ENCODE measurements at places on chromosomes 3 and 15.
A peak's percentile ranks its signal among the peaks of the same experiment; 100 is the strongest.

DNA sequence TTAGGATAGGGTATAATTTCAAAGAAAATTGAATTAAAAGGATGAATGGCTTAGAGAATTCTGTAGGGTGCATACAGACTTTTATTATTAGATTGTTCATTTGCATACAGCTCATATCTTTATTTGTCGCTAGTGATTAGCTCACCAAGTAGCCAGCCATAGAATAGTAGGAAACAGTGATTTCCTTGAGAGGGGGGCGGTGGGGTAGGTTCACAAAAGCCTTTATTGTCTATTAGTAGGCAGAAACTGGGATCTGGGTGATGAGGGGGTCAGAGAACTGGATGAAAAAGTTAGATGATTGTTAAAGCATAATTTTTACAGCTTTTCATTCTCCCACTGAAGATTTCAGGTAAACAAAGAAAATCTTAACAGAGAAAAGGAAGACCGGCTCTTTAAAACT is 77.6 kb upstream of the RAP2B start:
- DNase-seq = no peak

- DNase-seq = peak; percentile 19
Measured at GRCh38 chr15:66603301-66604179, 37.7 kb upstream of the LCTL start.

- no peak for DNase-seq
Measured at GRCh38 chr3:107745354-107745753, 222.6 kb downstream of the BBX start.

GRCh38 chr15:83844742-83845141 is 190.8 kb downstream of the ADAMTSL3 start:
- no peak for DNase-seq

DNA sequence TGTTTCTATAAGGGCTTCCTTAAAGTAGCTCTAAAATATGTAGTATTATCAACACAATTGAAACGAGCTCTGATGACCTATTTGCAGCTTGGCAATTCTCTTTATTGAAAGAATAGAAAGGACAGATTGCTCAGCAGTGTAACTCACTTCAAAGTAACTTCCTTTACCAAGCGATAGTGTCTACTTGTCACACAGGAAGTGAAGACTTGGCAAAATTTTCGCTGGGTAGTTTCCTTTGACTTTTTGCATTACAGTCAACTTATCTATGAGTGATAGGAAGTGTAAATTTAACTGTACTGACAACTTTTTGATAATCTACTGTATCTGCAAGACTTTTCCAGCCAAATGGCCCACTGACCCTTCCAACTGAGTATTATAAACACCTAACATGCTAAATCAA is 22.8 kb downstream of the SLC9A9 start:
- DNase-seq = no peak

- no peak for DNase-seq
Measured at GRCh38 chr15:41501191-41501917, 7.7 kb downstream of the ITPKA start.

- no peak for DNase-seq
Measured at GRCh38 chr3:39186692-39187151, 5.7 kb downstream of the XIRP1 start.

DNA sequence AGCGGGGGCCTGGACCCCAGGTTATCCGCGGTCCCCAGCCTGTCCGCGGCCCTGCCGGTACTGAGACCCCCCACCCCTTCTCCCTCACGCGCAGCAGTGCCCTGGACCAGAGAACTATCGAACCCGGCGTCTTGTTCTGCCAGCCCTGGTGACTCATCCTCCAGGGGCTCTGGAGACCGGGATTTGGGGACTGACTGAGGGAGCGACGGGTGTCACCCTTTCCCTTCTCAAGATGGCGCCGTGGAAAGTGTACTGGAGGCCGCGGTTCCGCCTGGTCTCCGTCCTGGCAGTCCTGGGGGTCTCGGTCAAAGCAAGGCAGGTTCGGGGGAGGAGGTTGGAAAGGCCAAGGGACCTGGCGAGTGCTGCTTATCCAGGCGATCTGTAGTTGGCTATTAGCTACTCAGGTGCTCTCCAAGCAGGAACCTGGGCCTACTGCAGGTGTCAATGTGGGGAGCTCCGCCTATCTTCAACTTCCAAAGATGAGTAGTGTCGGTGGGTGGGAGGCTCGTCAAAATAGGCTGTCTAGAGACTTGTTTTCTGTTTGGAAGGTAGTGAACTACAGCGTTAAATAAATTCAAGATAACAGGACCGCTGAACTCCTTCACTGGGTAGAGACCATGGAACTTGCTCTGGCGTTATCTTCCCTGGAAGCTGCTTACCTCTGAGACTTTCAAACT is 790 bp downstream of the RAB5A start:
- no peak for DNase-seq

DNA sequence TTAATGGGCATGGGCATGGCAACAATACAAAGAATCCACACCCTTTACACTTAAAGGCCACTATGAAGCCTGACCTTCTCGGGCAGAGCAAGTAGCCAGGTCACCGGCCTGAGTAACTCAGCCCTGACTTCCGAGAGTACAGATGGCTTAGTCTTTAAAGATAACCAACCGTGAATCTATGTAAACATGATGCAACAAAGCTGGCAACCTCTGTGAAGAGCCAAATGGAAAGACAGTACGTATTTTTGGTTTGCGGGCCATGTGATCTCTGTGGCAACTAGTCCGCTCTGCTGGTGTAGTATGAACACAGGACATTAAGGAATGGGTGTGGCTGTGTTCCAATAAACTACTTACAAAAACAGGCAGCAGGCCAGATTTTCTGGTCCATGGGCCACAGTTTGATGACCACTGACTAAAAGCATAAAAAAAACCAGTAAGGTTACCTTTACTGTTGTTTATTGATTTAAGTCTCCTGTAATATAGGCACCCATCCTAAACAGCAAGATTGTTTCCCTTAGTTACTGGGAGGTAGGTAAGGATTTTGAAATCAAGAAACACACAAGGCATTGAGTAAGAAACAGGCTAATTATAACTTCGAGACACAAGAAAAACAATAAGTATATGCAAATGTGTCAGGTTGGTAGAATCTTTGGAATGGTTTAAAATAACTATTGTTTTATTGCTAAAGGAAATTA is 14.5 kb downstream of the RIOX2 start:
- no peak for DNase-seq

DNA sequence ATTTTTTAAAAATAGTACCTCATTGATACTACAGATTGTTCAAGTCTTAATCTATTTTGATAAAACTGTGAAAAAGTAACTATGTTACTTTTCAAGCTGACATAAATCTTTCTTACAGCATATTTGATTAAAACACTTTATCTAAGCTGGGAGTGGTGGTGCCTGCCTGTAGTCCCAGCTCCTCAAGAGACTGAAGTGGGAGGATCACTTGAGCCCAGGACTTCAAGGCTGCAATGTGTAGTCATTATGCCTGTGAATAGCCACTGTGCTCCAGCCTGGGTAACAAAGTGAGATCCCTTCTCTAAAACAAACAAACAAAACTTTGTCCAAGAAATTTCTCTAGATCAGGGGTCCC is 59.6 kb upstream of the NEDD4 start:
- no peak for DNase-seq

DNA sequence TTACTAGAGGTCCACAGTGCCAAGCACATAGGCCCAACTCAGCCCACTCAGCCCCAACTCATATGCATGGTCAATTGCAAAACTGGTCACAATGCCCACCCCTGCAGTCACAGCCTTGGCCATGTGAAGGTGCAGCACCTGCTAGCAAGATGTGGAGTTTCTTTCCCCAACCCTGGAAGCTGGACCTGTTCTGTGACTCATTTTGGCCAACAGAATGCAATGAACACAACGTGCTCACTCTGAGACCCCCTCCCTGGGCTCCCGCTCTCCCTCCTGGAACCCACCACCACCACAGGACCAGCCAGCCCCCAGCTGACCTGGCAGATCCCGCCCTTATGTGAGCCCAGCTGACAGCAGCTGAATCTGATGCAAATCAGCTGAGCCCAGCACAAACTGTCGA is 34.4 kb downstream of the ALDH1L1 start:
- DNase-seq = no peak

DNA sequence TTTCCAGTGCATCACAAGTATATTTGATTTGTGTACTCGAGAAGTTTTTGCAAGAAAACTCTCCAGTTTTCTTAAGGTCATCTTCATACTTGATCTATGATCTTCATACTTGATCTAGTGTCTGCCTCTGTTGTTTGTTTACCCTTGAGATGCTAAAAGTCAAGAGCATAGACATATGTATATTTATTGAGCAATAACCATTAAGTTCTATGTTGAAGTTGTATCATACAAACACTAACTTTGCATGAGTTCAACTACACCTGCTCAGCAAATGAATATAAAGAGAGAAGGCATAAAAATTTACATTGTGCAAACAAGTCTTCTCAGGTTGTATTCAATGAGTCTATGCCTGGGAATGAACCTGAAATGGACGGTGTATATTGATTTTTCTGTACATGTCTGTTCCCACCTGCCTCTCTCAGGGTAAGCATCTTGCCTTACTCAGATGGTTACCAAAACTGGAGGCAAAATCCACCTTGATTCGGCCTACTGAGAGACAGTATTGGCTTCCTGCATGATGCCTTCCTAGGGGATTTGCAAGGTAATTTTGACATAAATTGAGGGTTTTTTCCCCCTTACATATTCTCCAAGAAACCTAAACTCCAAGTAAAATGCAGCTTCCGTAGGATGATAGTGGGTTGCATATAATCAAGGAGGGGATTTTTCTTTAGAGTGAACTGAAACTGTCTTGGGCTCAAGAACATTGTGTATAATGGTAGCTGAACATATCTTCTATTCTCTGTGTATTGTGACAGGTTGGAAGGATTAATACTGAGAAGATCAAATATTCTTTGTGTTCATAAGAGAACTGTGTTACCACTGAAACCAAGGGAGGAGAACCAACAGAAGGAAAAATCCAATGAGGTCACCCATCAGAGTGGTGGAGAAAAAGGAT is 110.4 kb downstream of the FILIP1L start:
- DNase-seq = no peak

DNA sequence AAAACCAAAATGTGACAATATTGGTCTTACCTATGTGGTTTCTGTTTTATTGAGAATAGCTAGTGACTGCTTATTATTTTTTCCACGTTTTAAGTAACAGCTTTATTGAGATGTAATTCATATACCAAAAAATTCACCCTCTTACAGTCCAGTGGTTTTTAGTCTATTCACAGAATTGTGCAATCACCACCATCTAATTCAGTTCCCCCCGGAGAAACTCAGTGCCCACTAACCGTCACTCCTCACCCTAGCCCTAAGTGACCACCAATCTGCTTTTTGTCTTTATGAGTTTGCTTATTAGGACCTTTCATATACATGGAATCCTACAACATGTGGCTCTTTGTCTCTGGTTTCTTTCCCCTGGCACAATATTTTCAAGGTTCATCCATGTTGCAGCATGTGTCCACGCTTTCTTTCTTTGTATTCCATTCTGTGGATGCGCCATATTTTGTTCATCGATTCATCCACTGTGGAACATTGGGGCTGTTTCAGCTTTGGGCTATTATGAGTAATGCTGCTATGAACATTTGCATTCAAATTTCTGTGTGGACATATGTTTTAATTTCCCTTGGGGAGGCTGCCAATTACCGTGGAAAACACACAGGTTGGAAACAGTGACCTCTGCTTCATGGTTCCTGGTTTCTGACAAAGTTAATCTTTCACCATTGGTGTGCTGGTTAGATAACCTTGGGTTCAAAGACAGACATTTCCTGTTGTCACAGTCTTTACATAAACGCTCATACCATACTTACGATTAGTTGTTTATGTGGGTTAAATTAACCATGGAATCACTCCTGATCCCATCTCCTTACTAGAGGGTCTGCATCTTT is 3.2 kb upstream of the BCL2L10 start:
- no peak for DNase-seq

GRCh38 chr15:86411916-86412315 is 332.2 kb downstream of the AGBL1 start:
- DNase-seq = no peak

DNA sequence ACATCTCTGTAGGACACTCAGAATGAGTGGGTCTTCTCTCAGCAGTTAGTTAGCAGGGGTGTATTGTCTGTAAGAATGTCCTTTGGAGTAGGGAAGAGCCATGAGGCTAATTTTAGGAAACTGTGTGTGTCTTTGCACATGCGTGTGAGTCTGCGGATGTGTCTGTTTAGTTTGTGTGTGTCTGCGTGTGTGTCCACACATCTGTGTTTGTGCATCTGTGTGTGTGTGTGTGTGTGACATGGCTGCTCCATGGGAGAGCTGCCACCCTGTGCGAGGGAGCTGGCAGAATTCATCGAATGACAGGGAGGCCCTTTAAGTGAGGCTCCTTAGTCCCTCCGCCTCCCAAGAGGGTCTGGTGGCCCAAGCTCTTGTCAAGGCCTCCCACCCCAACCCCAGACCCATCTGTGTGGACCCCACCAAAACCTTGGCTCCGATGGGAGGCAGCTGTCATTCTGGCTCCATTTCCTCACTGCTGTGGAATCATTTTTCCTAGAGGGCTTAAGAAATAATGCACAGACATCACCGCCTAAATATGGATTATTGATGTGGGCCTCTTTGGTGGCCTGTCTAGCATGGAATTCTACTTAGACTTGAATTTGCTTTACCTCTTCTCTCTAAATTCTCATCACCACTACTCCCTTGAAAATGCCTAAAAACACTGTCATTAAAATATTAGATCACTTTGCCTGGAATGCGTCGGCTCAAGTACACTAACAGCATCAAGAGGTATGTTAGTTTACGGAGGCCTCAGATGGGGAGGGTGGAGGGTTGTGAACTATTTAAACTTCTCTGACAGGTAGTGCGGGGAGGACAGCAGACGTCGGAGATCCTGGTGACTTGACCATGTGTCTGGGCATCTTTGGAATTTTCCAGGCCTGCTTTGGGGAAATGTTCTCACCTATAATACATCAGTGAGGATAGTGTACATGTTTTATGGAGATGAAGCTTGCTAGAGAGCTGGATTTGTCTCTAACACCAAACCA is 9.4 kb downstream of the ESYT3 start:
- DNase-seq = no peak

DNA sequence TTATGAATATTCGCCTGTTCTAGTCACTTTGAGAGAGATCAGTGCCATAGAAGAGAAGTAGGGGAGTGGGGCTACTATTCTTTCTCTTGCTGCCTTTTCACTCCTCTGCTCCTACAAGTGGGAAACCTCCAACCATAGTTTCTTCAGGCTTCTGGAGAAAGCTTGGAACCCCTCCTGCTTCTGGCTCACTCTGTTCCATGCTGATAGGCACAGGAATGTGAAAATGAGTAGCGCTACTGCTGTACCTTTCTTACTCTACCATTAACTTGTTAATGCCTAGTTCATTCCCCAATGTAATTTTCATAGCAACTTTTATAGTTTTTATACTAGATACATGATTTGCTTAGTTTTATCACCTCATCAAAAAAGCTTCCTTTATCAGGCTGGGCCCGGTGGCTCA is 26.7 kb upstream of the JMJD7 start:
- no peak for DNase-seq

- DNase-seq = no peak
Measured at GRCh38 chr15:44775953-44776352, 39.6 kb downstream of the TRIM69 start.

DNA sequence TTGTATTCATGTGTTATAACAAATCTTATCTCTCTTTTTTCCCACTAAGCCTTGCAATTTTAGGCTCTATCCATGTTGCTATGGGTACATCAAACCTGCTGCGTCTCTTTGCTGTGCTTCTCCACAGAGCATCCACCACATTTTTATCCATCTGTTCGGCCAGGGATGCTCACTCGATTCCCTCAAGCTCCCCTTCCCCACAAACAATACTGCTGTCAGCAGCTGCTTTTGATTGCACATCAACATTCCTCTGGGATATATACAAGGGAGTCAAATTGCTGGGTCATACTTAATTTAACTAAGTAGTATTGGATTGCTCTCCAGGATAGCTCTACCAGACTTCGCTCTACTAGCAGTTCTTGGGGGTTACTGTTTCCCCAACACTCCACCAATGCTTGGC is 36.8 kb downstream of the TMEM108 start:
- no peak for DNase-seq

Measured in GM12864 (cell line).